ENCODE measurements at places on chromosomes 4 and X. TPM values are rescaled to one million over a fixed set of nuclear protein-coding genes. Genes with fewer than 3 reads are reported as not detected.

DNA sequence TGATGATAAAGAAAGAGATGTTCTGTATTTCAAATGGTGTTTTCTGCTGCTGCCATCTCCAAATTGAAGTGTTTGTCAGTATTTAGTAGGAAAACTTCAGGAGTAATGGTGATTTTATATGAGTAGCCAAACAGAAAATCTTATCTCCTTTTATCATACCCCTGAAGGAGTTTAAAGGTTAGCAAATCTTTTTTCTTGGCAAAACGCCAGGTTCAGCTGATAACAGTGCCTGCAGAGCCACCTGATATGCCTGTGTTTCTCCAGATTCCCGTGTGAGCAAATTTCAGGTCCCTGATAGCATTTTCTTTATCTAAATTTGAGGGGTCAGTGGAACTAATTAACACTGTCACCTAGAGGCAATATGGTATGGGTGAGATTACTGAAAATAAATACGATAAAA lies 65.8 kb upstream of the ETNPPL start:
- H3K4me1 ChIP-seq: peaks cover 15% of the 10 kb centered on the region
- no peaks in the 10 kb centered on the region for H3K27me3 ChIP-seq
- no peak overlapping the region for H3K27ac ChIP-seq
- H3K36me3 ChIP-seq: no peaks in the 10 kb centered on the region
- peak; percentile 67 for DNase-seq

GRCh38 chr4:74999714-75000309 lies 66.9 kb downstream of the PARM1 start:
- H3K27ac ChIP-seq: no peak overlapping the region
- no peaks in the 10 kb centered on the region for H3K27me3 ChIP-seq
- H3K36me3 ChIP-seq: no peaks in the 10 kb centered on the region
- DNase-seq: no peak
- H3K4me1 ChIP-seq: peaks cover 2% of the 10 kb centered on the region

JADE3 gene
- total RNA-seq: 7.6 TPM

- H3K4me1 ChIP-seq: no peaks in the 10 kb centered on the region
- no peaks in the 10 kb centered on the region for H3K36me3 ChIP-seq
- H3K4me3 ChIP-seq: no peak overlapping the region
- no peak for DNase-seq
These were observed 726.5 kb downstream of the FAM133A start for GRCh38 chrX:94400488-94400887.

GPC3 gene
- total RNA-seq: 18.8 TPM

- H3K27me3 ChIP-seq: no peaks in the 10 kb centered on the region
- H3K27ac ChIP-seq: no peak overlapping the region
- no peak overlapping the region for H3K4me3 ChIP-seq
- no peak for DNase-seq
These were observed 75.5 kb downstream of the UGT8 start for GRCh38 chr4:114674080-114674479.

GRCh38 chr4:54548098-54548620 lies 109.6 kb upstream of the KIT start:
- H3K27me3 ChIP-seq: no peaks in the 10 kb centered on the region
- H3K4me1 ChIP-seq: peaks cover 10% of the 10 kb centered on the region
- H3K36me3 ChIP-seq: no peaks in the 10 kb centered on the region
- peak overlapping the region; percentile 85 for H3K27ac ChIP-seq
- no peak for DNase-seq
